Prostate gland (tissue), 2 donors: ENCODE measurements at places on chromosomes 1 and 21.

DNA sequence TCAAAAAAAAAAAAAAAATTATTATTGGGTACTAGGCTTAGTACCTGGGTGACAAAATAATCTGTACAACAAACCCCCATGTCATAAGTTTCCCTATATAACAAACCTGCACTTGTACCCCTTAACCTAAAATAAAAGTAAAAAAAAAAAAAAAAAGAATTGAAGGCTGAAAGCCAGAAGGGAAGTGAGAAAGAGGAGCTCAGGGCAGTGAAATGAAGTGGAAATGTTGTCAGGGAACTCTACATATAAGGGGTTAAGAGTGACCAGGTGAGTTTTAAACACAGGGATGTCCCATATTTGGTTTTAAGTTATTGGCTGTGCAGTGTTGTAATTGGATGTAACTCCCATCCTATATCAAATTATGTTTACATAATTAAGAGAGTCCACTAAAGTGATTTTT is 85.7 kb upstream of the ABCD3 start:
- DNase-seq, result no peak

DNA sequence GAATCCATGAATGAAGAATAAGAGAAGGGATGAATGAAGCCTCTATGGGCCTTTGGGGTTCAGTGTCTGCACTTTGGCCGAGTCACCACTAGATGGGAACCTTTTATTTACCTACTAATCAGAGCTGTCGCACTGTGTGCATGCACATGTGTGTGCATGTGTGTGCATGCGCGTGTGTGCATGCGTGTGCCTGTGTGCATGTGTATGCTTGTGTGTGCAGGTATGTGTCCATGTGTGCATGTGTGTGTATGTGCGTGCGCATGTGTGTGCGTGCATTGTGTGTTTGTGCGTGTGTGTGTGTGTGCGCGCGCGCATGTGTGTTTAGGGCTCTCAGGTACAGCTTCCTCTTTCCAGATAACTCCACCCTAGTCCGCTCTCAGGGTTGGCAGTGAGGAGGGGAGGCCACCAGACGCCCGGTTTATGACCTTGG is 20.4 kb upstream of the UBXN10 start:
- no peak for DNase-seq

DNA sequence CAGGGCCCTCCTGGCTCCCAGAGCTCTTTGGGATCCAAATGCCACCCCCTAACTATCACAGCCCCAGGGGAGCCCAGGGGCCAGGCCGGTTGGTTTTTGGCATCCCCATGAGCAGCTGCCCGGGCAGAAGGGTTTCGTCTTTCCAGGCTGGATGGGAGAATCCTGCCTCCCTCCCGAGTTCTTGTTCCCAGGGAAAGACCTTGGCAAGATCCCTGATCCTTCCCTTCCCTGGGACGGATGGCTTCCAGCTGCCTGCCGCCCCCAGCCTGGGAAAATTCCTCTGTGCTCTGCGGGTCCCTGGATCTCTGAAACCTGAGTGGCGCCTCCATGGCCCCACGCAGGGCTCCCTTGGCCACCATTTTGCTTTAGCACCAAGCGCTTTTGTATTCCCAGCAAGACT is 55.6 kb downstream of the TAS1R2 start:
- DNase-seq, result no peak

DNA sequence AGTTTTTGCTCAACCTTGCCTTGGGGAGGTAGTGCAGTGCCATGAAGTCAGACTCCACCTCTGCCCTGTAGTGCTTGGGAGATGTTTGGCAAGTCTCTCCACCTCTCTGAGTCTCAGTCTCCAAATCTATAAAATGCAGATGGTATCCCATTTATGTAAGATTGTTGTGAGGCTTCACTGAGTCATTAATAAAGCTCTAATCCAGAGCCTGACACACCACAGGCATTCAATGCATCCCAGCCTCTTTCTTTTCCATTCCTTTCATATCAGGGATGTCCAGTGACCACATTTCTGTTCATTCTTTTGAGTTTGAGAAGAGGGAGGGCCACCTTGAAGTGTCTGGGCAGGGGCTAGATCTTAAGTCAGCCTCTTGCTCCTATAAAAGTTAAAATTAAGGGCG is 37.6 kb upstream of the LMO4 start:
- no peak for DNase-seq

DNA sequence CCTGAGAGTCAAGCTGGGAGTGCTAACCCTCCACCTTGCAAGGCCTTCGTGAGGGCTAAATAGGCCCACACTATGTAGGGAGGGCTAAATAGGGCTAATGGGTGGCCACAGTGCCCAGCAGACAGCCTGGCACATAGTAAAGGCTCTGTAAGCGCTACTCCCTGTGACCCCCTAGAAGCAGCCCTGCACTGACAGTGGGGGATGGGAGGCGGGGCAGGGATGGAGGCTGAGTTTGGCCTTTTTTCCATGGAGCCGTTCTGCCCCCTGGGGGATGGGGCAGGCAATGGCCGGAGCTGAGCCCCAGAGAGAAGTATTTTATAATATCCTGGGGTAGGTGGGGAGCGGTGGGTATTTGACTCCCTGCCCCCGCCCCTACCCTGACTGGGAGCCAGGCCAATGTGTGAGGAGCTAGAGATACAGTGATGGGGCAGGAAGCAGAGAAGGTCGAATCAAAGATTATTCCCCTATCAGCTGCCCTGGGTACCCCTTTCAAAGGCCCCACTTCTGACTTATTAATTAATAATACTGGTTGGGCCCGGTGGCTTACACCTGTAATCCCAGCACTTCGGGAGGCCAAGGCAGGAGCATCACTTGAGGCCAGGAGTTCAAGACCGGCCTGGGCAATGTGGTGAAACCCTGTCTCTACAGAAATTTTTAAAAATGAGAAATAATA is 42.3 kb downstream of the LACTBL1 start:
- no peak for DNase-seq

DNA sequence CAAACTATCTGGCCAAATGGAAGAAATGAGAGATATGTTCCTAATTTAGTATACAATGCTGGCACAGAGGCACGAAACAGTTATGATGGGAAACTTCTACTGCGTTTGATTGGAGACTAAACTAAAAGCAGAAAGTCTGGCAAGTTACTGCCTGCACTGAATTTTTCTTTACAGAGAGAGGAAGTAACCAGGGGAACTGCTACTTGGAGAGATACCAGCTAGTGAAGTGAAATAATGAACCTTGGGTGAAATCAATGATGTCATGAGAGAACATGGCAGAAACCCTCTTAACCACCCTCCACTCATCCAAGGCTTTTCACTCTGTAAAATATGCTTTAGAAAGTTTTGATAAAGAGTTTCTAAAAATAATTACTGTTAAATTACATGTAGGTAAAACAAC is 29.3 kb downstream of the NIBAN1 start:
- no peak for DNase-seq

- DNase-seq, result no peak
These were observed 6.5 kb downstream of the THEMIS2 start for GRCh38 chr1:27878787-27879335.

DNA sequence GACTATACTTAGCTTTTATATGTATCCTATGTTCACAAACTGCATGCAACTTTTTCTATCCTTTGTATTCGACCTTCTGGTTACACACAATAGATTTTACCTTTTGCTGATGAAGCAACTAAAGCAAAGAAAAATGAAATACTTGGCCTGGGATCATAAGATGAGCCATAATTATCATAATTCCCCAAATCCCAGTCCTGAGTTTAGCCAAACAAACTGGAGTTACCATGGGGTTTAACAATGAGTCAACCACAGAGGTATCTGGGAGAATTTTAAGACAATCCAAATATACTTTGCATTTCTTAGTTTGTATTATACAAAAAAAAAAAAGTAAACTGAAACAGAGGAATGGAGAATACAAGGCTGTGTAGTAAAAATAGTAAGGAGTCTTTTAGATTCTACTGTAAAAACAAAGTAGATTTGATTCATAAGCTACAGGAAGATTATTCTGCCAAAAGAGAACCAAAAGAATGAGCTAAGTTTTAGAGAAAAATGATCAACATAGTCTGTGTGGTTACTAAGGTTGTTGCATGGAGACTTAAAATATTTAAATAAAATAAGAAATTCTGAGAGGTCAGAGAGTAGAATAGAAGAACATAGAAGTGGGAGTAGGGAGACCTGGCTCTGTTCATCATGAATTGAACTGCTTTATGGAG is 60.4 kb upstream of the GORAB start:
- no peak for DNase-seq

GRCh38 chr1:220901881-220902280 is 22.6 kb downstream of the HLX start:
- no peak for DNase-seq

GRCh38 chr1:239558991-239559390 is 172.6 kb downstream of the CHRM3 start:
- DNase-seq, result no peak
